ENCODE measurements at places on chromosomes 4 and X. TPM values are rescaled to one million over a fixed set of nuclear protein-coding genes. Genes with fewer than 3 reads are reported as not detected.

RHOXF1 gene
- 1.4 TPM for total RNA-seq

DNA sequence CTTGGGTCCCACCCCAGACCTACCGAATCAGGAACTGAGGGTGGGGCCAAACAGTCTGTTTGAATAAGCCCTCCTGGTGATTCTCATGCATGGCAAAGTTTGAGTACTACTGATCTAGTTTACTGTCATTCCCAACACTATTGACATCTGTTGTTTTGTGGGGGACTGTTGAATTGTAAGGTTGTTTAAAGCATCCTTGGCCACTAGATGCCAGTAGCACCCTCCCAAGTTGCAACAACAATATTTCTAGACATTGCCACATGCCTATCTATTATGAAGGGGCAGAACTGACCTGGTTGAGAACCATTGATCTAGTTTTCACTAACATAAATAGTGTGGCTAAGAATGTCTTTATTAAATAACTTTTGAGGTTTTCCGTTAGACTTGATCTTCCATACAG is 15.1 kb downstream of the TAF9B start:
- DNase-seq, result no peak

C1QTNF7 gene
- not detected for total RNA-seq

DNA sequence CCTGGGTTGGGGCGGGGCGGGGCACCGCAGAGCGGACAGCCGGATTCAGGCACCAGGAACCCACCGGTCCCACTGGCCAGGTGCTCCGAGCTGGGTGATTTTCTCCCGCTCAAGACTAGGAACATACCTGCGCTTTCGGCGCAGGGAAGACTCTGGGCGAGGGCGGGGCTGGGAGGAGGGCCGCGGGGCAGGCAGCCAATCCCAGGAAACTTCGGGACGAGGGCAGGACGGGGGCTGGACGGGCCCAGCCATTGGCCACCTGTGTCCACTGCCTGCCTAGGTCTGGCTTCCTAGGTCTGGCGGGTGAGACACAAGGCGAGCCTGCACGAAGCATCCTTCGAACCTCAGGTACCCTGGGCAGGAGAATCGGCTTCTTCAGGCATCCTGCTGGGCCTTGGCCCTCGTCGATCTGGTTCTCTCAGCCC is 274 bp upstream of the ERVMER34-1 start:
- DNase-seq, result peak; percentile 50

- DNase-seq, result no peak
Measured at GRCh38 chr4:38177035-38177546, 216.9 kb downstream of the PTTG2 start.

- DNase-seq, result peak; percentile 90
Measured at GRCh38 chr4:20251796-20252655, at the start of gene SLIT2. Gene SLIT2, plus strand, starts transcription at chr4:20251905. Its CDS starts 1,911 bp downstream, at chr4:20253816.
